ENCODE measurements at places on chromosomes 6 and 20.

- no peak for DNase-seq
Measured at GRCh38 chr20:45500022-45500421, 15.4 kb downstream of the SPINT3 start.

DNA sequence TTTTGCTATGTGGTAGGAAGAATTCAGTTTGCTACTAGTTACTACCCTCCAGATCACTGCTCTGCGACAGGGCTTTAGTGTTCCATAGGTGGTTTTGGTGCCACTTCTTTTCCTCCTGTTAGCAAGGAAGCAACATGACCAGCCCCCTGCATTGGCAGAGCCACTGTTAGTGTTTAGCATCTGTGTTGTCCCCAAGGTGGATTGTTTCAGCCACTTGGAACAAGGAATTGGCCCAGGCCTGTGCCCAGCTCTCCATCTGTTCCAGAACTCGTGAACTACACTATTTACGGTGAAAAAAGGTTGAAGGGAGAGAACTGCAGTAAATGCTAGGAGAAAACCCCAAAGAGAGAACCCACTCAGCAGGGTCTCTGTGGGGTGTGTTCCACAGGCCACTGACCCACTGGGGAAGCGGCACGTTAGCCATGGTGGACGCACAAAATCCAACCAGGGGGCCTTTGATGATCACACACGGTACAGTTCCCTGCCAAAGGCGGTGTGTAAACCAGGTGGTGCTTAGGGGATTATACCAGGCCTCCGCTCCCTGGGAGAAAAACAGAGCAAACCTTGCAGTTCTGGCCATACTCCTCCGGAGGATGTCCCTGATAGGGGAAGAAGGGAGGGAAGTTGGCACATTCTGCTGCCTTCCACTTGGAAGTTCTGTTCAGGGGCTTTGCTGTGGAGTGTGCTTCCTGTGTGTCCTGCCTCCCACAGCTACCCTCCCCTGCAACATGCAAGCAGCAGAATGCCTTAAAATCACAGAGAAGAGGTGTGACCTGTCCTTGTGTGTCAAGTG lies 72.3 kb downstream of the LYRM2 start:
- DNase-seq: no peak

- no peak for DNase-seq
Measured at GRCh38 chr6:36822506-36823269, 16.6 kb downstream of the CPNE5 start.

GRCh38 chr20:52172392-52173047 lies 19.1 kb downstream of the ZFP64 start:
- DNase-seq: no peak

GRCh38 chr20:35404614-35405259 lies 7.0 kb downstream of the UQCC1 start:
- DNase-seq: no peak

GRCh38 chr6:11366934-11367637 lies 134.6 kb upstream of the NEDD9 start:
- DNase-seq: no peak

DNA sequence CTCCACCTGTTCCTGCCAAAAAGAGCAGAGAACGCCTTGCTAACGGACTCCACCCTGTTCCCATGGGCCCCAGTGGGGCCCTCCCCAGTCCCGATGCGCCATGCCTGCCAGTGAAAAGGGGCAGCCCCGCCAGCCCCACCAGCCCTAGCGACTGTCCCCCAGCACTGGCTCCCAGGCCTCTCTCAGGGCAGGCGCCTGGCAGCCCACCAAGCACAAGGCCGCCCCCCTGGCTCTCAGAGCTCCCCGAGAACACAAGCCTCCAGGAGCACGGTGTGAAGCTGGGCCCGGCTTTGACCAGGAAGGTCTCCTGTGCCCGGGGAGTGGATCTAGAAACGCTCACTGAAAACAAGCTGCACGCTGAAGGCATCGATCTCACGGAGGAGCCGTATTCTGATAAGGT lies 201.8 kb downstream of the SASH1 start:
- DNase-seq: no peak

- no peak for DNase-seq
Measured at GRCh38 chr6:142965164-142965563, 20.2 kb upstream of the HIVEP2 start.

GRCh38 chr6:141406761-141407160 lies 726.0 kb upstream of the GJE1 start:
- no peak for DNase-seq

GRCh38 chr6:127907960-127908640 lies 7.2 kb upstream of the THEMIS start:
- DNase-seq: no peak

Data from right renal pelvis (tissue), 4 donors.